ENCODE measurements at places on chromosomes 7 and 10.
A peak's percentile ranks its signal among the peaks of the same experiment; 100 is the strongest.

GRCh38 chr10:86038371-86038770, 328.2 kb downstream of the GRID1 start:
- no peak for DNase-seq

GRCh38 chr7:29494350-29494749, 69.3 kb upstream of the PRR15 start:
- no peak for DNase-seq

GRCh38 chr7:106767078-106767477, 98.0 kb upstream of the PIK3CG start:
- no peak for DNase-seq

GRCh38 chr10:108904163-108904838, 1019.0 kb downstream of the XPNPEP1 start:
- DNase-seq: no peak

- no peak for DNase-seq
Observed at GRCh38 chr10:24249829-24250415, 41.0 kb downstream of the KIAA1217 start.

DNA sequence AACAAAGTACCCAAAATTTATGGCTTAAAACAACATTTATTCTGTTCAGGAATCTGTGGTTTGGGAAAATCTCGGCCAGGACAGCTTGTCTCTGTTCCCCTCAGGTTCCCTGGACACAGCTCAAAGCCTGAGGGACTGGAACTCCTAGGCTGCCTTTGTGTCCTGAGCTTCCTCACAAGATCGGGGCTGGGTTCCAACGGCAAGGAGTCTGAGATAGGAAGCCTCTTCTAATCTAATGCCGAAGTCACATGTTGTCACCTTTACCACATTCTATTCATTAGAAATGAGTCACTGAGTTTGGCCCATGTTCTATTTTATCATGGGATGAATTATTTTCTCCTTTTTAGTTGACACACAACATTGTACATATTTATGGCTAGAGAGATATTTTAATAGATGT, 80.5 kb downstream of the ANKRD26 start:
- no peak for DNase-seq

DNA sequence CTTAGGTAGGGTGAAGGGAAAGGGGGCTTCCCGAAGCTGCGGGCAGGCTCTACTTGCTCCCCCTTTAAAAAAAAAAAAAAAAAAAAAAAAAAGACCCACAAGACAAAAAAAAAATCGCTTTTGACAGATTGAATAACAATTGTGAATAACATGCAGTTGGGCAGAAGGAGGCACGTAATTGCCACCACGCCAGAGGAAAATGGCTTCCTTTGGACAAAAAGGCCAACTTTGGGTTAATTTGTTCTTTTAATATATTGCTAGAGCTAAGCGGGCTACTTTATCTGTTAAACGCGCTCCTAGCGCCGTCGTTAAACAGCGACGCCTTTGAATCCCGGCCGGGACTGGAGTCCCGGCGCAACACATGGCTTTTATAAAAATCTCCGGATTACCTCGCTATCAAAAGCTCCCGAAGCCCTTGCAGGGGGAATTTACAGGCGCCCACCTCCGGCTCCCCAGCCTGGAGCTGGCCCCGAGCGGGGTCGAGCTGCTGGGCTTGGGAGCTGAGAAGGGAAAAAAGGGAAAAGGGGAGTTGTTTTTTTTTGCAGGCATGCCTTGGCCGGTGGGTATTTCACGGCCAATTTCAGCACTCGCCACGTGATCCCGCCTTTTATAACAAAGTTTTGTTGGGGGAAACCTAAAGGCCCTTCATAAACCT, 1.2 kb downstream of the HOXA11 start:
- DNase-seq: no peak

GRCh38 chr10:18010050-18010449, 58.3 kb downstream of the SLC39A12 start:
- no peak for DNase-seq

DNA sequence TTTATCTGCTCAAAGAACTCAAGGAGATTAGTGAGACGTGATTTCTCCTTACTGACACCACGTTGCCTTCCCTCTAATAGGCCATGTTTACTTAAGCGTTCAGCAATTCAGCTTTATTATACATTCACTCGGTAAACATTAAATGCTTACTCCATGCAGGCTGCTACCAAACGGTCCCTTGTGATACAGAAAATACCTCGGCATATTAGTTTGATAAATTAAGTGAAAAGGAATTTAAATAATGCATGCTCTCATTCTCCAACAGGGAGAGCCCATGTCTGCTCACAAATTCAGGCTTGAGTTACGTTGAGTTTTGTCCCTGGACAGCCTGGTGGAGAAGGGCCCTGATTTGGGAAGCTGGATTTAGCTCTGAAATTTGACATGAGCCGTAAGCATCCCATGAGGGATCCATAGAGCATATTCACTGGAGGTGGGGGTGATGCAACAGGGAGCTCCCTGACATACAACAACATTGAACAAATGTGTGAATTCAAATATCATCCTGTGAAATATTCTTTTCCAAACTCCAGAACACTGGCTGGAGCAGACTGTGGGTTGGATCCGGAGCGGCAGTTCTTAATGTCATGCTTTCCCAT, 86.3 kb downstream of the TBXAS1 start:
- DNase-seq: no peak

DNA sequence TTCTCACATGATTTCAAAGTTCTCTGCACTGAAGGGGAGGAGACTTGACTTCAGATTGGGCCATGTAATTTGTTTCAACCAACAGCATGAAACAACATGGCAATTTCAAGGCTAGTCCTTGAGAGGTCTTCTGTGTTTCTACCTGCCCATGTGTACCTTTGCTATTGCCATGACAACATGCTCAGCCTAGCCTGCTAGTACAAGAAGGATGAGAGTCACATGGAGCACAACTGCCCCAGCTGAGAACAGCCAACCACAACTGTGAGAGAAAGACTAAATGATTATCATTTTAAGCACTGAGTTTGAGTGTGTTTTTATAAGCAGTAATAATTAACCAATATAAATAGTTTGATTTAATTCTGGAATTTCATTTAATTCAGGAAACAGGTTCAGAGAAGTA, 41.9 kb downstream of the ANKMY2 start:
- no peak for DNase-seq

GRCh38 chr10:106504536-106504935, 660.0 kb downstream of the SORCS1 start:
- no peak for DNase-seq

DNA sequence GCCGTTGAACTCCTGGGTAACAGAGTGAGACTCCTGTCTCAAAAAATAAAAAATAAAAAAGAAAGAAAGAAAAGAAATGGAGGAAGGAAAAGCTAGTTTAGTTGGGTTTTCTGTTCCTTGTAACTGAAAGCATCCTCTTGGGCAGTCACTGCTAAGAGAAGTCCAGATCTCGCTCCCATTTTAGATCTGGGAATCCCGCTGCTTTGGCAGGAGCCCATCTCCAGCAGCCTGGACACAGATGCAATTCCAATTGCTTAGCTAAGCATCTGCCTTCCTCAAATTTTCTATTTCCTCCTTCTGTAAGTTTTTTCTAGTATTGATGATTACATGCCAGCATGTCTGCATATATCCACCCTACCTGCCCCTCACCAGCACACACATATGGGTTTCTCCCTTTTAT, 54.1 kb downstream of the DENND2A start:
- DNase-seq: no peak

GRCh38 chr7:65001291-65001814, 5.1 kb downstream of the ERV3-1 start:
- no peak for DNase-seq

GRCh38 chr7:154628556-154628955, 374.4 kb downstream of the PAXIP1 start:
- no peak for DNase-seq

DNA sequence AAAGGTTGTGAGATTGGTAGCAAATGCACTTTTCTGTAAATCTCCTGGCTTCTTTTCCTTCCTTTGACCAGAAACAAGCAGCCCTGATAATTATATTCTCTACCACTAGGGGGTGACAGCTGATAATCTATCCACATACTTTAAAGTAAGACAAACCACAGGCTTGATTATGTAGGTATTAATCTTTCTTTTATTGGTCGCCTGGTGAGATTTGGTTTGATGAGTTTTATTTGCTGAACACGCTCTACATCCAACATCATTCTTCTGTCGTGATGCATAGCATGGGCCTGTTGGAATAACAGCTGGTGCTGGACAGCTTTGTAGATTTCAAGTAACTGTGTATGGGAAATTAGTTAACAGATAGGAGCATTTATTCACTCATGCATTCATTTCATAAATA, 63.5 kb downstream of the ZNF365 start:
- DNase-seq: peak; percentile 66

GRCh38 chr10:85510682-85511081, 855.9 kb downstream of the GRID1 start:
- no peak for DNase-seq

- DNase-seq: no peak
Observed at GRCh38 chr10:36119455-36119854, 477.4 kb upstream of the FZD8 start.

DNA sequence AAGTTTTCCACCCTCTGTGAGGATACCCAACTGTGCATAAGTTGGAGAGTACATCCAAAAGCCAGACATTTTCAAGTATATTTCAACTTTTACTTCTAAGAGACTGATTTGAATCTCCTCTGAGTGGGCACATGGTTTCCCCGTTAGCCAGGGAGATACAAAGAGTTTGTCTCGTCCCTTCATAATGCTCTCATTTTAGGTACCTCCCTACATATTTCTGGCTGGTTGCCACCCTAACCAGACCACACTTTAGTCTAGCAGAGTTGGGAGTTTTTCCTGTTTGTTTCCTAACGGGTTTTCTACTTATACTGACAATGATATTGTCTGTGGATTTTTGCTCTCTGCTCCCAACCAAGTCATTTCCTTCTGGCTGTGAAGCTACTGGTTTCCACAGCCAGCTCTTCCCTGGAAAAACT, 180.3 kb downstream of the CCDC71L start:
- peak; percentile 19 for DNase-seq

- DNase-seq: peak; percentile 51
Observed at GRCh38 chr7:24981171-24981951, 1.4 kb upstream of the OSBPL3 start.

DNA sequence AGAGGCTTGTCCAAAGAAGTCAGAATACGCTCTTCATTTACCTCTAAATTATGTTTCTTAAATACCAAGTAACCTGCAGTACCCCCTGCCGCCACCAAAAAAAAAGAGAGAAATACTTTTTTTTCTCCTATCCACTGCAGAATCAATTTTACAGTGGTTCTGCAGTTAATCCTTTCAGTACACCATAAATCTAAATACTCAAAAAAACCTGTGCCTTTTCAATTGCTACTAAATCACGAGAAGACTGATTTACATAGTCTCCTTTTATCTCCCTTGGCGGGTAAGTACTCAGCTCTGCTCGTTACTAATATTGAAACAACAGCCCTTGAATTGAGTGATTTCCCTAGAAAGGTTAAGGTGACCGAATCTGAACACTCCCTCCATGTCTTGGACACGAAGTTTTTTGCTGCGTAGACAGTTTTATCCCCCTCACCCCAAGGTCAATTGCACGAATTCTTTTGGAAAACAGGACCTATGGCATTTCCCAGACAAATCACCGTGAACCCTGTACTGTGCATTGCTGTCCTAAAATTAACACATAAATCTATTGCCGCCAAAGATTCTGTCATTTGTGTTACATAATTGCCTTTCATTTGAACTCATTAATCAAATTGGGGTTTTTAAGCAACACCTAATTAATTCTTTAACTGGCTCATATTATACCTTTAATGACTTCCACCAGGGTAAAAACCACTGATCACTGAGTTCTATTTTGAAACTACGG, 512 bp upstream of the VIM start:
- DNase-seq: peak; percentile 90

GRCh38 chr7:91270372-91270771, 6.1 kb downstream of the FZD1 start:
- no peak for DNase-seq

GRCh38 chr7:117323851-117324711, 1.2 kb upstream of the WNT2 start:
- no peak for DNase-seq

- no peak for DNase-seq
Observed at GRCh38 chr10:30554440-30554825, 75.1 kb downstream of the LYZL2 start.

DNA sequence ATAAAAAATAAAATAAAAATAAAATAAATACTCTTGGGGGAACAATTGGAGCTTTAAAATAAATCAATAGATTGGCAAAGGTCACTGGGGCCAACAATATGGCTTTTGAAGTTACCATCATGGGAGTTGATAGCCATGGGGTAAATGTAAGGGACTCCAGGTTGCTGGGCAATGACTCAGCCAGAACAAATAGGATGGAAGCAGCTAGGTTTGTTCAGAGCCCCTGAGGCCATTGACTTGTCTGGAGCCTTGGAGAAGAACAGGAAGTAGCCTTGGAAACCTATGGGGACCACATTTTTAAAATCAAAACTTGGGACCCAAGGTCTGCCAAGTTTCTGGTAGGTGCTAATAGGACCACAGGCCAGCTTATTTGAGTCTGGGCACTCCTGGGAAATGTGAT, 20.2 kb upstream of the FRA10AC1 start:
- no peak for DNase-seq

DNA sequence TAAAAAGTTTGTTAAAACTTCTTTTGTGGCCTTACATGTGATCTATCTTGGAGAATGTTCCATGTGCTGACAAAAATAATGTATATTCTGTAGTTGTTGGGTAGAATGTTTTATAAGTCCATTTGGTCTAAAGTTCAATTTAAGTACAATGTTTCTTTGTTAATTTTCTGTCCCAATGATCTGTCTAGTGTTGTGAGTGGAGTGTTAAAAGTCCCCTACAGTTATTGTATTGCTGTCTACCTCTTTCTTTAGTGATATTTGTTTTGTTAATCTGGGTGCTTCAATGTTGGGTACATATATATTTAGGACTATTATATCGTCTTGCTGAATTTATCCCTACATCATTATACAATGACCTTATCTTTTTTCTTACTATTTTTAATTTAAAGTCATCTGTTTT, 6.9 kb downstream of the TMEM140 start:
- no peak for DNase-seq

DNA sequence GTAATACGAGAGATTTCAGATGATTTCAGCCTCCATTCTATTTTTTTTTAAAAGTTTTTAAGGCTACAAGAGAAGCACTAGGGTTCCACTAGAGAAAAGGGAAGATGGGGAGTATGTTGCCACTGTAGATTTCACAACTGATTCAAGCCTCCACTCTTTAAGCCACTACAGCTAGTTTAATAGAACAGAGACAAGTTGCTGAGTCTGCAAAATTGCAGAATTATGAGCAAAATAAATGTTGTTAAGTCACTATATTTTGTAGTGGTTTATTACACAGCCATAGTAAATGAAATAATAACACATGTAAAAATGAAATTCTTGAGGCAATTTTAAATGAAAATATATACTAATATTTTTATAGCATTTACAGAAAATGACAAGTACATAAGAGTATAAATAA, 96.0 kb upstream of the POT1 start:
- no peak for DNase-seq

DNA sequence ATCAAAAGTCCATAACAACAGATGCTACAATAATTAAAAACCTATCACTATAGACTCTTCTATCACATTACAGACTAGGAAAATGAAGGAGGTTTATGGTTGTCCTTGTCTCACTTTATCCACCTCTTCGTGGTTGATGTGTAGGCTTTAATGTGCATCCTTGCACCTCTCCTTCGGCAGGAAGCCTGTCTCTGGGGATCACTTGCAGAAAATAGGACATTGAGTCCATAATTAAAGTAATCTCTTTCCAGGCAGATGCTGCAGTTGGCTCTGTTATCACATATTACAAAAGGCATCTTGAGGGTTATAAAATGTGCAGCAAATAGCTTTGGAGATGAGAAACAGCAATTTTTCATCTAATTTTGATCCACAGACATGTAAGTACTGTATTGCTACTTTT, 168.4 kb downstream of the RELN start:
- DNase-seq: no peak
